ENCODE measurements at places on chromosomes 13 and 19.

DNA sequence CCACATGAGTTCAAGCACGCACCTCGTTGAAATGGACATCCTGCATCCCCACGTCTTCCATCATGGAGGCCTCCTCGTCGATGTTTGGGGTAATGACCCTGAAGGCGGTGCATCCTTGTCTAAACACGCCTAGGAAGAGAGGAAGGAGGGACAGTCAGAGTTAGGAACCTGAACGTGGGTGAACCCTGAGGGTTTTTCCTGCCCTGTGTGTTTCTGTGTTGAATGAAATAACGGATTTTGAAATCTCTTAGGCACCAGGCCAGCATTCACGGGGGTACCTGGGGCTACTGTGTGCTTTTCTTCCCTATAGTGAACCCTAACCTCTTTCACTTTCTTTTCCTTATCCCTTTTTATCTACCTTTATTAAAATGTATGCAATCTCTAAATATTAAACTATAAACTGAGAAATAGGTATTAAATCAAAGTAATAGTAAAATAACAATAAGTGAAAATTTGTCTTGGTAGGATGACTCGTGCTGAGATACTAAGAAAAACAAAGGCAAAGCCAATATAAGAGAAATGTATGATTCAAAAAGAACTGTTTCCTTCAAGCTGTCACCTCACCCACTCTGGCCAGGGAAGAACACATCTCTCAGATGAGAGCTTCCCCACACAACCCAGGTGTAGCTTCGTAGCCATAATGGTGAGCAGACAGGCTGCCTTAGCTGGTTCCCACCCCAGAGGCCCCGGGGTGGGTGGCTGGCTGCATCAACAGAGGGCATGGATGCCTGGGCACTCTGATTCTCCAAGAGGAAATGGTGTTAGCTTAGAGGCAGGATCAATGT, 72.1 kb upstream of the SLC15A1 start:
- DNase-seq = no peak

DNA sequence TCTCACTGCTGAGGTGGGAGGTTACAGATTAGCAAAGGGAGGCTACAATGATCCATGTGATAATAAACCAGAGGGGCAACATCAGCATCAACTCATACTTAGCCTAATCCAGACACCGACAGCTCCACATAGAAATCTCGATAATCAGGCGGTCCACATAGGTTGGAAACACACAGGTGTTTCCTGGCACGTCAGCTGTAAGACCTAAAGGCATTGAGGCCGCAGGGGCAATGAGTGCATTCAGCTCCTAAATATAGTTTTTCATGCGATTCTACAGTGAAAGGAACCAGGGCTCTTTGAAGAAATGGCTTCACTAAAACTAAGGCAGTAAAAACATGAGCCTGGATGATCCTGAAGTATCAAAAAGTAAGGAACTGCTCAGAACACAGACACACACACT, 19.3 kb downstream of the PLPP2 start:
- DNase-seq = no peak

DNA sequence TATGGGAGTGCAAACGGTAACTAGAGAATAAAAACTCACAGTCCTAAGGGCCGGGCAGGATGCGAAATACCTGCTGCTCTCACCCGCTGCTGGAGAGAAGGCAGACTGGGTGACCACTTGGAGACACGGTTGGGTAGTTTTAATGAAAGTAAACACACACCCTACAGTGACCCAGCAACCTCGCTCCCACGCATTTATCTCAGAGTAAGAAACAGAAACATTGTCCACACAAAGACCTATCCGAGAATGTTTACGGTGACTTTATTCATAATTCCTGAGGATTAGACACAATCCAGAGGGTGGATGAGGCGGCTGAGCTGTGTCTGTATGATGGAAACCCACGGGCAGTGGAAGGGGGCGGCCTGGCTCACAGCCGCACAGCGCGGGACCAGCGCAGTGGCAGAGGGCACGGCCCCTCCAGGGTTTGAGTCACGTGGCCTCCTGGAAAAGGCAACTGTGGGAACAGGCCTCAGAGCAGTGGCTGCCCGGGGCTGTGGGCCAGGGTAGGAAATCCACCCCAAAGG, 73.5 kb upstream of the C13orf46 start:
- DNase-seq = no peak

GRCh38 chr19:35776102-35776788, 881 bp downstream of the ARHGAP33 start:
- DNase-seq = no peak

- no peak for DNase-seq
Measured at GRCh38 chr13:46698910-46699460, 98.0 kb downstream of the ESD start.

- DNase-seq = peak; percentile 81
Measured at GRCh38 chr19:2540646-2541454, 64.9 kb downstream of the GADD45B start.

Measured in HFF-Myc (cell line).